ENCODE measurements at places on chromosomes 13 and 19. TPM values are rescaled to one million over a fixed set of nuclear protein-coding genes. Genes with fewer than 3 reads are reported as not detected.

The CEACAM20 gene
- total RNA-seq: not detected

The LILRA1 gene
- not detected for total RNA-seq

The MISP gene
- total RNA-seq: not detected

The TGDS gene
- total RNA-seq: 10.3 TPM

The OR7A5 gene
- total RNA-seq: not detected

The RASAL3 gene
- total RNA-seq: not detected

The PRODH2 gene
- not detected for total RNA-seq

The B3GNT8 gene
- 1.3 TPM for total RNA-seq

The ZNF223 gene
- 4.6 TPM for total RNA-seq

The GPR12 gene
- not detected for total RNA-seq

The REEP6 gene
- 1.3 TPM for total RNA-seq
